GM04504 (cell line): ENCODE measurements at places on chromosomes 4 and X.

DNA sequence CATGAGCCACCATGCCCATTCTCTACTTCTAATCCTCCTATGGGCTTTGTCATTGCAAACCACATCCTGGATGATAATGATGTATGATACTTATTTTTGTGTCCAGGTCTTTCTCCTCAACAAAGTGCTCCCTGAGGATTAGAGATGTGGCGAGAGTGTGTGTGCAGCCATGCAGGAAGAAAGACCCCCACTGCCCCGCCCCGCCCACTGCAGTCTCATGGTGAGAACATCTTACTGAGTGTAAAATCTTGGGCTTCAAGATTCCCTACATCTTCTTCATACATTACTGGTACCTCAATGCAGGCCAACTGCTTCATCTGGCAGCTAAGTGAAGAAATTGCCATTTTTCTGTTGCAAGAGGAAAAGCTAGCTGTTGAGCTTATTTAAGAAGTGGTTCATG, 25.9 kb upstream of the MAP3K15 start:
- DNase-seq = no peak

GRCh38 chrX:129738466-129739308, at the start of gene XPNPEP2:
XPNPEP2 (plus strand) TSS chrX:129738979; CDS start chrX:129739214, 235 bp downstream.
- no peak for DNase-seq

GRCh38 chrX:46653482-46653881, 79.9 kb downstream of the CHST7 start:
- no peak for DNase-seq

DNA sequence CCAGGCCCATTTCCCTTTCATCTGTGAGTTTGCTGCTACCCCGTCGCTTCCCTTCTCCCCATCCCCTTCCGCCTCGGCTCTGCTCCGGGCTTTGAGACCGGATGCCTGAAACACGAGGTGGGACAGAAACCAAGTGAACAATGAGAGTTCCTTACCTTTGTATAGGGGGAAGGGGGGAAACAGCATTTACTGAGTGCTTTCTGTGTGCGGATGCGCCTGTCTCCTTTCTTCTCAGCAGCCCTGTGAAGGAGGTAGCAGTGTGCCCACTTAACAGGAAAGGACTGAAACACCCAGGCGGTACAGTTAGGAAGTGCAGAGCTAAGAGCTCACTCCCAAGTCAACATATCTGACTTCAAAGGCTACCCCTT, 43.2 kb upstream of the TMSB15B start:
- no peak for DNase-seq

GRCh38 chr4:127045861-127046260, 586.9 kb upstream of the INTU start:
- no peak for DNase-seq

DNA sequence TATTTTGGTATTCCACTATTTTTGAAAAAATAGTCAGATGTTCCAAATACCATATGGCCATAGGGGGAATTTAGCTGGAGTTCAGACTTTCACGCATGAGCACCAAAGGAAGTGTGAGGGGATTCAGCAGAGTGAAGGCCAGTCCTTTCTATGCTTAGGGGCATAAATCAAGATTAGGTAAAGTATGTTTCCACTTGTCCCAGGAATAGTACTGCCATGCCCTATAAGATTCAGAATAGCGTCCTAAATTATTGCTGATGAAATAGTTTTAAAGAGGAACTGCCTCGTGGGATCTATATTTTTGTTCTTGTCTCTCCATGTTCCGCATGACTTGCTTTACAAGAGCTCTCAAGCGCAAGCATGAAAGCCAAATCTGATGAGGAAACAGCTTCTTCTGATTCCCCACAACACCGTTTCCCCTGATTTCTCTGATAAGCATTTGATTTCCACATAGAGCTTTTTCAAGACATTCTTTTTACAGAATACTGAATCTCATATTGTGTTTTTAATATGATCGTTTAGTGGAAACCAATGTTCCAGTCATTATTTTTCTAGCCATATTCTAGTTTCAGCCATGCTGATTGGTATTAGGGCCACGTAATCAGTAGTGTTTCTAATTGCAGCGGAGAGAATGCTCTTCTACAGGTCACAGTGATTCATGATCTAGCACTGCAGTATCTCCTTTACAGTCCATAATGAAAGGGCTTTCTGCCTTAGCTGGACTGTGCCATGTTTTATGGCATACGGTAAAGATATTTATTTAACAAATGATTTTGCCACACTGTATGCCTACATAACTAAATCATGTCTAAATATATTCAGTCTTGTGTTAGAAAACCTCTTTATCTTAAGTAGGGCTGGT, 492.3 kb downstream of the CENPC start:
- no peak for DNase-seq

GRCh38 chrX:48606091-48606490, 8.8 kb downstream of the WDR13 start:
- DNase-seq = no peak

- DNase-seq = no peak
Observed at GRCh38 chr4:176717237-176717636, 75.5 kb downstream of the VEGFC start.

DNA sequence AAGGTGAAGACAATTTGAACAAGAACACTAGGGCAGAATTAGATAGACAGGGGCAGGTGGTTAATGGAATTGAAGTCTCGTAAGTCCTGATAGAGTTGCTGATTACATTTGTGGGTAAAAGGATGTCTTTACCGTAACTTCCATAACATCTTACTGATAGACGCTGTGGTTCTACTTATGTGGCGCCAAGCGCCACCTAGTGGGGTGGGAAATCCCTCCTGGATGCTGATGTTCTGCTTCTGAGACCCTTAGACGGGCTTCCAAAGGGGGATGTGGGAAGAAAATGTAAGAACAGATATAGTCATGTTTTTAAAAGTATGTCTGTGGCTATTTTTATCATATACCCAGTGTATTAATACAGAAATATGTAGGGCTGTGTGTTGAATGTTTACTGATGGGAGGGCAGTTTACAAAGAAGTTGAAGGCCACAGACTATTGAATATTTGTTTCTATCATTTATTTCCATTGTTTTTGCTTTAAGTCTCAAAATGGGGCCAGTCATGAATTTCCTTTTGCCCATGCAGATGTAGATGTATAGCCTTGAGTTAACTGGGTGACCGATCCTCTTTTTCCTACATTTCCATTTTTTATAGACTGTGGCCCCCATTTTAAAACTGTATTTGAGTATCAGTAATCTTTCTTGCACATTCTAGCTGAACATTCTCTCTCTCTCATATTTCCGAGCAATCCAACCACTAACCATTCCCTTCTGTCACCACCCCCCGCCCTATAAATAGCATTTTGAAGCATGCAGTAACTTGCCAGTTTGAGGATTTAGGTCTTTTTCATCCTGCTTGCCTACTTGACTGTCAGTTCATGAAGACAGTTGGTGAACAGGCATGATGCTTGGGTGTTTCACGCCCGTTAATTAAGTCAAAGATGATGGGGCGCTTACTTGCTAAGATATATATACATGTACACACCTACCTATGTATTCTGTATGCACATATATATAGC, 12.1 kb upstream of the TLR8 start:
- no peak for DNase-seq

DNA sequence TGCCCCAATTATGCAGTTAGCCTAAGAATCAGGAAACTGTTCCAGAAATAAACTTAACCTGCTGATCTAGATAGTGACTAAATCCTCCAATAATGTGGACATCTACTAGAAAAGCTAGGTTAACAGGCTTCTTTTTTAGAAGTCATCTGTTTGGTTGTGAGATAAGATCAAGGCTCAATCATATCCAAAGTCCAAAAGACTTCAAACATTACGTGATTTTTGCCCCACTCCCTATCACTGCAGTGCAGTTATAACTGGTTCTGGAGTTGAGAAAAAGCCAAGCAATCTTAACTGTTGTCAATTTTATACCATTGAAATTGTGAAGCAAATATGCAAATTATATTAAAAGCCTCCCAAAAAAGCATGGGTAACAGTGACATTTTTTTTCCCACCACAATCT, 781.4 kb downstream of the KLHL13 start:
- no peak for DNase-seq

- no peak for DNase-seq
Observed at GRCh38 chr4:26729027-26729426, 131.6 kb upstream of the STIM2 start.

GRCh38 chrX:20309806-20310205, 43.1 kb upstream of the RPS6KA3 start:
- DNase-seq = peak; percentile 12

- DNase-seq = no peak
Observed at GRCh38 chr4:26432419-26432818, 57.9 kb downstream of the CCKAR start.

- DNase-seq = no peak
Observed at GRCh38 chr4:18803781-18804180, 782.2 kb upstream of the LCORL start.

- DNase-seq = no peak
Observed at GRCh38 chrX:153644356-153645125, 2.5 kb upstream of the DUSP9 start.

DNA sequence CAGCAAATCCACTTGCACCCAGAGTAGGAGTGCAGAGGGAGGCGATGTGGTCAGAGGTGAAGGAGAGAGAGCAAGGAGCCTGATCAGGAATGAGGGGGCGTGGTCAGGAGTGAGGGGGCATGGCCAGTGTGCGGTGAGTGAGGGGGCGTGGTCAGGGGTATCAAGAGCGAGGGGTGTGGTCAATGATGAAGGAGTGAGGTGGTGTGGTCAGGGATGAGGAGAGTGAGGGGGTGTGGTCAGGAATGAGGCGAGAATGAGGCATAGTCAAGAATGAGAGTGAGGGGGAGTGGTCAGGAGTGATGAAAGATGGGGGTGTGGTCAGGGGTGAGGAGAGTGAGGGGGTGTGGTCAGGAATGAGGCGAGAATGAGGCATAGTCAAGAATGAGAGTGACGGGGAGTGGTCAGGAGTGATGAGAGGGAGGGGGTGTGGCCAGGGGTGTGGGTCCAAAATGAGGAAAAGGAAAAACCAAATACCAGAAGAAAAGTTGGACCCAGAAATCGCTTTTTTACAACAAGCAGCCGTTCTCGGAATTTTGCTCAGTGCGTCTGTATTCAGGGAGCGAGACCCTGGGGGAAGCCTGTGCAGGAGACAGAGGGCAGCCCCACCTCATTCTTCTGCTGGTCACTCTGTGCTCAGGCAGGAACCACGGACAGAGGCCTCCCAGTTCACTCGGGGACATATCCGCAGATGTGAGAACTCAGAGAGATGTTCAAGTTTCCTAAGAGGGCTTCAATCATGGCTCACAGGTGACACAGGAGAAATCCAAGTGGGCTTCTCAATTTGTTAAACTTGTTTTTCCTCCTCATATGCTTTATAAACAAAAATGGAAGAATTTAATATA, 47.5 kb downstream of the MAGEA1 start:
- DNase-seq = no peak
